ENCODE measurements at places on chromosomes 12 and 14. TPM values are rescaled to one million over a fixed set of nuclear protein-coding genes. Genes with fewer than 3 reads are reported as not detected.

- peaks cover 33% of the 10 kb centered on the region for H3K4me1 ChIP-seq
- H3K4me3 ChIP-seq = no peak overlapping the region
- no peak overlapping the region for H3K27ac ChIP-seq
These were observed 122.0 kb upstream of the DHRS4 start for GRCh38 chr14:23831596-23831995.

DNA sequence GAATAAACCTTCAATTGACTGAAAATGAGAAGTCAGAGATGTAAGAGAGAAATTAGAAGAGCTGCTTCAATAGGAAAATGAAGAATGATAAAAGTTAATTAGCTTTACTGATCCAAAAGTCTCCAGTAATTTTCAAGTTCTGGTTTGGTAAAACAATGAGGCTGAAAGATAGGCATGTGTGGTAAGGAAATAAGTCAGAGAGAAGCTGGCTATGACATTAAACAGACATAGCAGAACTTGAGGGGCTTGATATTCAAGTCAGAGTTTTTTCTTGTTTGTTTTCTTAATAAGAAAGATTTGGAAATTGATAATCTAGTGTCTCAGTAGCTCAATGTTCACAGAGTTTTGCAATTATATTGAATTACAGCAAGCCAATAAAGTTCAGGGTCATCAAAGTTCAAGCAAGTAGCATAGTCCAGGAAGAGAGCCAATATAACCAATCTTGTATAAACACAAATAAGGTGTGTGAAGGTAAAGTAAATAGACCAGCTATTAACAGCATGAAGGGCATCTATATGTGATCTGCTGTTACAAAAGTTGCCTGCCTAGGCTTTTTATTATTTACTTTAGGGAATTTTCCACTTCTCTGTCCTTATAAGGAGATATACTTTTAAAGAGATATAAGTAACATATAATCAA, 1111.5 kb downstream of the TRHDE start:
- no peak overlapping the region for H3K4me3 ChIP-seq
- no peaks in the 10 kb centered on the region for H3K4me1 ChIP-seq
- no peak overlapping the region for H3K27ac ChIP-seq
- no peaks in the 10 kb centered on the region for H3K27me3 ChIP-seq

DNA sequence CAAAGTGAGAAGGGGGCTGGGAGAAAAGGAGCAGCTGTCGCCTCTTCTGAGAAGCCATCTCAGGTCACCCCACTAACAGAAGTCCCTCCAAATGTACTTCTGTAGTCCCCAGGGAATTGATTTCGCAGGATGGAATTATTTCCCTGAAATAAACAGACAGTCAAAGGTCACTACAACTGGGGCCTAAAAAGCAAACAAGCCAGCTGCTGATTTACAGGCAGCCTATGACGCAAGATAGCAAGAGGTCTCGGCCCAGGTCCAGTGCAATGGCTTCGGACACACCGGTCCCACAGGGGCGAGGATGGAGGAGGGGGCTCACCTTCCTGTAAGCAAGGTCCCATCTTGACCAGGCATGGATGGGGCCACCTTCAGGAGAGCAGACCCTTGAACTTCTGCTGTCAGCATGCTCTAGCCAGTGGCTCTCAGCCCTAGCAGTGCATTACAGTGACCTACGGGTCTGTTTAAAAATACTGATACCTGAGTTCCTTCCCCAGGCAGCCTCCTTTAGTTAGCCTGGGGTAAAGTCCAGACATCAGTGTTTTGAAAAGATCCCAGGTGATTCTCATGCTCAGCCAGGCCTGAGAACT, 18.1 kb downstream of the NUAK1 start:
- peaks cover 8% of the 10 kb centered on the region for H3K36me3 ChIP-seq
- no peak overlapping the region for H3K27ac ChIP-seq
- no peak overlapping the region for H3K4me3 ChIP-seq
- peaks cover 45% of the 10 kb centered on the region for H3K4me1 ChIP-seq
- H3K27me3 ChIP-seq = no peaks in the 10 kb centered on the region

DNA sequence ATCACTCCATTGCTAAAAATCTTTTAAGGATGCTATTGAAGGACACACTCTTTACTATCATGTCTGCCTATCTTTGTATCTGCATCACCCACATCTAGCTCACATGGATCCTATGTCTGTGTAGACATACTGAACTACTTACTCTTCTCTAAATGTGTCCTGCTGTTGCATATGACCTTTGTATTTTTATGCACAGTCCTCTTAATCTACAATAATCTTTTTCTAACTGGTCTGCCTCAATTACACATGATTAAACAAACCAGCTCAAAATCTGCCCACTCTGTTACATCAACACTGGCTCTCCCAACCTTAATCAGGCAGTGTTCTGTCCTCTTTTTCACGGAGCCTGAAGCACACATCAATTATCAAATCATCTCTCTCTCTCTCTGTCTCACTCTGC, 316.3 kb upstream of the MGAT4C start:
- H3K4me1 ChIP-seq = no peaks in the 10 kb centered on the region
- H3K27ac ChIP-seq = no peak overlapping the region
- no peak for DNase-seq

DNA sequence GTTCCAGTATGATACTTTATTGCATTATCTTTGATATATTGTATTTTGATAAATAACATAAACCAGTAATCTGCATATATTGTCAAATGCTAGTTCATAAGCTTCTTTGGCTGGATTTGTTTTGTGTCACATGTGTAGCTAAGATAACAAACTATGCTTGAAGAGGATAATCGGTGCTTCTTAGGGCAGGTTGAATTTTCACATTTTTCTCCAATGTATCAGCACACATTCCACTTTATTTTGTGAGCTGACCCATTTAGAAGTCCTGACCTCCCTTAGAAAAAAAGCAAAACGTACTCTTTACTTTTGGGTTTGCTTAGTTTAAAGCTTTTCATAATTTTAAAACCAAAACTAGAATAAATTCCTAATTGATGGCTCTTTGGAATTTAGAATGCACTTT, 277.7 kb upstream of the DDHD1 start:
- DNase-seq = no peak
- no peak overlapping the region for H3K27ac ChIP-seq
- H3K4me1 ChIP-seq = peaks cover 3% of the 10 kb centered on the region
- H3K36me3 ChIP-seq = no peaks in the 10 kb centered on the region

- H3K36me3 ChIP-seq = no peaks in the 10 kb centered on the region
- H3K4me3 ChIP-seq = no peak overlapping the region
- DNase-seq = peak; percentile 70
- no peak overlapping the region for H3K27ac ChIP-seq
These were observed 102.2 kb downstream of the ERC1 start for GRCh38 chr12:1093166-1093751.

- H3K4me1 ChIP-seq = no peaks in the 10 kb centered on the region
- no peak overlapping the region for H3K27ac ChIP-seq
- no peaks in the 10 kb centered on the region for H3K36me3 ChIP-seq
- no peak overlapping the region for H3K4me3 ChIP-seq
- H3K27me3 ChIP-seq = no peaks in the 10 kb centered on the region
- no peak for DNase-seq
These were observed 423.2 kb downstream of the GLT1D1 start for GRCh38 chr12:129276361-129277060.

- H3K4me3 ChIP-seq = no peak overlapping the region
- H3K4me1 ChIP-seq = no peaks in the 10 kb centered on the region
- H3K36me3 ChIP-seq = no peaks in the 10 kb centered on the region
- H3K27ac ChIP-seq = no peak overlapping the region
- DNase-seq = no peak
These were observed 17.7 kb downstream of the SPPL3 start for GRCh38 chr12:120886199-120887018.

The MYF6 gene
- total RNA-seq = not detected

The MYH6 gene
- total RNA-seq = not detected

The NINJ2 gene
- total RNA-seq = not detected
